Left renal cortex interstitium (tissue), 4 donors: ENCODE measurements at places on chromosomes 16 and 17.

DNA sequence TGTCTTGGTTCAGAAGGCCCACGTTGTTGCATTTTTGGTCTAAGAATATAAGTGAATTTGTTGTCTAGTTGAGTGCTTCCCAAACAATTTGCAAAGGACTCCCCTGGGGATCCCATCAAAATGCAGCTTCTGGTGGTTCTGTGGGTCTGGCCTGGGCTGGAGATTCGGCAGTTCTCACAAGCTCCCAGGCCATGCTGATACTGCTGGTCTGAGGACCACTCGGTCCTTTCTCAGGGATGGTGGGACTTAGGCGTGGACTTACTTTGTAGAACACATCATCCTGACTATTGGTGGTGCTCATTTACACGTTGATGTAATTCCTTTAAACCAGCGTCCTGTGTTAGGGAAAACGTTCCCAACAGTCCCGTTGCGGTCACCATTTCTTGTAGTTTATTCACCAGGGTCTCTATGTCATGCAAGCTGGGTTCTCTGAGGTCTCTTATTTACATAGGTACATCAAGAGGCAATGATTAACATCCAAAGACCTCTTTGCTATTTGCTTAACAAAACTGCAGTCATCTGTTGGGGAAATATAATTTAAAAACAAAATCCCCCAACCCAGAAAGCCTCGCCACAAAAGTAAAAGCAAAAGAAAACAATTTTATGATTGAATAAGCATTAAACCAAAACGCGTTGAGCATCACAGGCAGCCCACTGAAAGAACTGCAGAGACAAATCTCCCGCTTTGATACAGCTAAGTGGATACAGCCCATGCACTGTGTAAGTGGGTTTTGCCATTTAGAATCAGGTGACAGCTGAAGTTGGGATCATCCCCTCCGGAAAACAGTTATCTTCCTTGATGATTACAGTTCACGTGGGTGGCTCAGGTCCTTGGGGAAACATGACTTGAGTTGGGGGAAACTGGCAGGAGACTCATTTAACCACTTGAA lies 39.0 kb upstream of the SEC14L1 start:
- no peak for DNase-seq

- no peak for DNase-seq
Measured at GRCh38 chr17:76502341-76503211, 1.4 kb upstream of the RHBDF2 start.

- DNase-seq, result no peak
Measured at GRCh38 chr17:40727447-40728231, 24.1 kb upstream of the KRT24 start.

DNA sequence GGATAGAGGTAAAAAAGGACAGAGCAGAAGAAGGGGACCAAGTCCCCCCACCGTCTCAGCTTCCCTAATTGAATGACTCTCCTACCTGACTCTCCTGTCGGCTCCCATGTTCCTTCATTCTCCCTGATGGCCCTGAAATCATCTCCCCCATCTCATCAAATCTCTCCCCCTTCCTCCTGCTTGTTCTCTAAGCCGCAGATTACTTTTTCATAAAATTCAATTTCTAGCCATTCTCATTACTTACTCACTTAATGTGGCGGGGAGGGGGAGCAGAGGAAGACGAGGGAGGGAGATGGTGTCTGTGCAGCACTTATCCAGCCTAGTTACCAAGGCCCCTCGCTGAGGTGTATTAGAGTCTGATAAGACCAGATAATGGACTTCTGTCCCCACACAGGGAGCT lies 161.5 kb downstream of the CCT6B start:
- DNase-seq, result no peak

- no peak for DNase-seq
Measured at GRCh38 chr16:88507231-88507743, 54.2 kb downstream of the ZFPM1 start.

GRCh38 chr16:78984887-78985464 lies 615.6 kb downstream of the MAF start:
- no peak for DNase-seq

GRCh38 chr17:78337244-78338109 lies 22.4 kb downstream of the SOCS3 start:
- DNase-seq, result no peak

GRCh38 chr17:4948931-4949320 lies 596 bp upstream of the PFN1 start:
- no peak for DNase-seq

GRCh38 chr16:8716592-8716991 lies 42.2 kb downstream of the ABAT start:
- DNase-seq, result no peak

DNA sequence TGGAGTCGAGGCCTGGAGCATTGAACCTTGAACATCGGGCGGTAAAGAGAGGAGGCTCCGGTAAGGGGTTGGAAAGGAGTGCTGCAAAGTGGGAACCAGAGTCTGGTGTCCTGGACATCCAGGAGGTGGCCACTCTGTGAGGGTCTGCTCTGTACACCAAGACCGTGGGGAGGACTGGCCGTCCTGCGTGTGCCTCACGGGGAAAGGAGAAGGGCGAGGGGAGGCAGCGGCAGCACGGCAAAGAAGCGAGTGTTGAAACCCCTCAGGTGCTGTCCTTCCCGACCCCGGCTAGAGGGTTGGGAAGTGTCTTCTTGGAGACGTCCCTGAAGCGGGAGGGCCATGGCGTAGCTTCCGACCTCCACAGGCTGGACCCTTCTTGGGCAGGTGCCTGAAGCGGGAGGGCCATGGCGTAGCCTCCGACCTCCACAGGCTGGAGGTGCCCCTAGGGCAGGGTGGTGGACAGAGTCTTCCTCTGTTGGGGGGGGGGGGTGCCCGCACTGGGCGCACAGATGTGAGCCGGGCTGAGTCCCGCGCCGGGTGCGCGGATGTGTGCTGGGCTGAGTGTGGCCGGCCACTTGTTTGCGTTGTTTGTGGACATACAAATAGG lies 42.0 kb downstream of the FOXK2 start:
- no peak for DNase-seq

GRCh38 chr16:30615358-30616091 lies 5.3 kb upstream of the ZNF689 start:
- no peak for DNase-seq

GRCh38 chr16:8436931-8437330 lies 153.4 kb downstream of the TMEM114 start:
- no peak for DNase-seq

DNA sequence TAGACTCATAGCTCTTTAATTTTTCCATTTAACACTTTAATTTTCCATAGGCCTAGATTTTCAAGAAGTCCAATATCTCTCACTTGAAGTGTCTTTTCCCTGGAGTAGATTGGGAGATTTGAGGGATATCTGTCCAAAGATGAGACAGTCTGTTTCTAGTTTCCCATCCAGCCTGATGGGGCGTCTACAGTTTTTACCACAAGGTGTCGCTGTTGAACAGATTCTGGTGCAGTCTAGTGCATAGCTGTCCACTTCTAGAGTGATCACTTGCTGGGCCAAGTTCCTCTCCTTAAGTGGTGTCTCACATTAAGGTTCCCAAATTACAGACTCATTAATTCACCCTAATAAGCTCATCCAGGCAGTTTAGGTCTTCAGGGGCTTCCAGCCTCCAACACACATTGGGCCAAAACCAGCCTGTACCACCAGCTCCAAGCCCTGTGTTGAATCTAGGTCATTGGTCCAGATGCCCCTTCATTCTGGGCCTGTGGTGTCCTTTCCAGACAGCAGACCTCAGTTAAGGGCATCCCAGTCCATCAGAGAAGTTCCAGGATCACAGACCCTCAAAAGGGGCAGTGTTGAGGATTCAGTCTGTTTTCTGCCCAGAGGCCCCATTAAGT lies 9.4 kb downstream of the SNX20 start:
- DNase-seq, result no peak

DNA sequence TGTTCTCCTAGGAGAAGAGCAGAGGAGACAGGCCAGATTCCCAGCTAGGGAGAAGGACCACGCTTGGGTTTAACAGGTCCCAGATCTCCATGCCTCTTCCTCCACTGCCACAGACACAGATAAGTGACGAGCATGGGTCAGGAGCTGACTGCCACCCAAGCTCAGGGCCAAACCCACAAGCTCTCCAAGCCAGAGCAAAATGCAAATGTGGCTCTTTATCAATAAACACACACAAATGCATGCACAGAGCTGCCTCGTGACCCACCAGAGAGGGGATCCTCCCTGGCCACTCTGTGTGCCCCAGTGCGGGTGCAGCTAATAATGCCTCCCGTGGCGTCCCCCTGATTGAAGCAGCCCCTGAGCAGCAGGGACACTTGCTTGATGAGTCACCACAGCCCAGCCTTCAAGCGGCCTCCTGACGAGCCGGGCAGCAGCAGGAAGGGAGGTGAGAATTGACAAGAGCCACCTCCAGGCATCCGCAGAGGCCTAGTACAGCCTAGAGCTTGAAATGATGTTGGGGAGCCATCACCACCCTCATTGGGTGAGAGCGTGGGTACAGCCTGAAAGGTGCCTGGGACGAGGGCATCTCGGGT lies 143.9 kb downstream of the CCDC182 start:
- no peak for DNase-seq
